ENCODE measurements at places on chromosomes 6 and 20.

DNA sequence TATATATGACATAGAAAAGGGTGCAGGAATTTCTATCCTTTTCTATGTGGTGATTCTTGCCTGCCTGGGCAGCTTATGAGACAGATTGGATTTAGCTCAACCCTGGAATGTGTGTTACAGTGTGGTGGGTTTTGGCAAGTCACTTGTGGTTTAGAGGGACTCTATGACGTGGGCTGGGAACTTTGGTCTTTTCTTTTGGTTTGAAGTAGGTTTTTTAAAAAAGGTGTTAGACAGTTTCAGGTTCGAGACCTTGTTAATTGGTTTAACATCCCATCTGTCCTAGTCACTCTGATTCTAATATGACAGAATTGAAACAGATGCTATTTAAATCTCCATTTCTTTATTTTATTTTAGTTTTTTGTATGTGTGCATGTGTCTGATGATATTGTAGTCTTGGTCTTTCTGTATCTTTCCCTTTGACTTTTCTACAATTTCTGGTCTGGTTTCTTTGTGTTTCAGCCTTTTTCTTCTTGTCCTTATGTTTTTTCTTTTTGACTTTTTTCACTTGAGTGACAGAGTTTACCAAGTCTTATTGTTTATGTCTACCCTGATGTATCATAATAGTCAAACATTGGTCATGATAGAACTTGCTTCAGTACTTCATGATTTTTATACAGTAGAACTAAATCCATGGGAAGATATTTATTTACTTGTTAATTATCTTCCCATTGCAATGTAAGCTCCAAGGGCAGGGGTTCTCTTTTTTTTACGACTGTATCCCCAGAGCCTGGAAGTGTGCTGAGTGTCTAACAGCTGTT lies 174.3 kb downstream of the CDKAL1 start:
- DNase-seq: no peak

GRCh38 chr20:9206486-9206885 lies 137.6 kb downstream of the PLCB4 start:
- DNase-seq: no peak

DNA sequence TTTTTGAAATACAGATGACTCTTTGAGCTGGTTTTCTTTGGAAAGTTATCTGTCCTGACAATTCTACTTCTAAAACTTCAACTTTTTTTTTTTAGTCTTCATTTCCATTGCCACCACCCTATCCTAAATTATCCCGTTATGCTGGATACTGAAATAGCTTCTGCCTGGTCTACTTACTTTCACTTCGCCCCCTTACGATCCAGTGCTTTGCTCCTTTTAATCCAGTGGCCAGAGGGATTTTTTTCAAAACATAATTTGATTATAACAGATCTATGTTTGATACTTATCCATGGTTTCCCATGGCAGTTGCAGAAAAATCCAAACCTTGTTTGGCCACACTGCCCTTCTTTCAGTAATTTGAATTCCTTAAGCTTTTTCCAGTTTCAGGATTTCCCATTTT lies 27.4 kb downstream of the ASXL1 start:
- no peak for DNase-seq

GRCh38 chr6:111781041-111781708 lies 92.1 kb downstream of the FYN start:
- no peak for DNase-seq

- DNase-seq: no peak
Observed at GRCh38 chr6:40398810-40399477, 188.2 kb downstream of the LRFN2 start.

Data from CD4-positive, alpha-beta T cell treated with Interleukin-2 at 100 ng/mL for 4 hours (primary cell).